Tibial artery (tissue), 4 donors: ENCODE measurements at places on chromosomes 16 and 17.

- peaks cover 12% of the 10 kb centered on the region for H3K36me3 ChIP-seq
- H3K27ac ChIP-seq = peak overlapping the region; percentile 95
- no peaks in the 10 kb centered on the region for H3K4me1 ChIP-seq
These were observed 486 bp upstream of the DNAJA2 start for GRCh38 chr16:46973996-46974324.

GRCh38 chr17:58051468-58051867 is 31.8 kb upstream of the DYNLL2 start:
- no peaks in the 10 kb centered on the region for H3K4me1 ChIP-seq
- H3K4me3 ChIP-seq = no peak overlapping the region
- DNase-seq = no peak
- no peaks in the 10 kb centered on the region for H3K36me3 ChIP-seq
- H3K27ac ChIP-seq = no peak overlapping the region

DNA sequence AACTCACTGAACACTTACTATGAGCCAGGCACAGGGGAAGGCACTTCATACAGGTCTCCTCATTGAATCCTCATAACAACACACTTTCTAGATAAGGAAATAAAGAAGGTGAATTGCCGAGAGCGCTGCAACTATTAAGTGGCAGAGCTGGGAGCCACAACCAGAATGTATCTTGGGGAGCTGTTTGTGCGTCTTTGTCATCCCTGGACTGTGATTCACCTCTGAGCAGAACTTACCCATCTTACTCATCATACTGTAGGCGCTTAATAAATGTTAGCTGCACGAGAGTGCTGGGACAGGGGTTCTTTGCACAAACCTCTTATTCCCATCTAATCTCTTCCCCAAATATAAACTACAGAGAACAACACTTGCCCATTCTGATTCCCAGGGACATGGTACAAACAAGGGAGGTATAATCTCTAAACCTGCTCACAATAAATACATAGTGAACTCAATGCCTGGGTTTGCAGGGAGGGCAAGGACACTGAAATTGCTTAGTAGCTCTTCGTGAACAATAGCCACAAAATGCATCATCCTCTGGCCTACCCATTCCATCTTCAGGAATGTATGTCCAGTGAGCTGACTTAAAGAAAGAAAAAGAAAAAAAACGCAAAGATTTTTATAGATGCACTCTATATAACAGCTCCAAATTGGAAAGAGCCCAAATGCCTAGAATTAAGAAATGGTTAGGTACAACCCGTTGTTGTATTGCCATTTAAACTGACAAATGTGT is 43.0 kb downstream of the MYO18A start:
- no peak for DNase-seq
- H3K27me3 ChIP-seq = no peaks in the 10 kb centered on the region
- no peak overlapping the region for H3K4me3 ChIP-seq
- H3K27ac ChIP-seq = no peak overlapping the region
- no peaks in the 10 kb centered on the region for H3K4me1 ChIP-seq
- no peaks in the 10 kb centered on the region for H3K36me3 ChIP-seq

GRCh38 chr17:40491486-40491885 is 9.9 kb downstream of the TNS4 start:
- H3K4me1 ChIP-seq = no peaks in the 10 kb centered on the region
- no peak overlapping the region for H3K27ac ChIP-seq
- H3K36me3 ChIP-seq = no peaks in the 10 kb centered on the region
- H3K27me3 ChIP-seq = no peaks in the 10 kb centered on the region
- DNase-seq = no peak
- H3K4me3 ChIP-seq = no peak overlapping the region

- no peak overlapping the region for H3K4me3 ChIP-seq
- DNase-seq = no peak
- H3K4me1 ChIP-seq = no peaks in the 10 kb centered on the region
- peaks cover 18% of the 10 kb centered on the region for H3K36me3 ChIP-seq
These were observed 16.5 kb downstream of the AP1G1 start for GRCh38 chr16:71792176-71792575.

DNA sequence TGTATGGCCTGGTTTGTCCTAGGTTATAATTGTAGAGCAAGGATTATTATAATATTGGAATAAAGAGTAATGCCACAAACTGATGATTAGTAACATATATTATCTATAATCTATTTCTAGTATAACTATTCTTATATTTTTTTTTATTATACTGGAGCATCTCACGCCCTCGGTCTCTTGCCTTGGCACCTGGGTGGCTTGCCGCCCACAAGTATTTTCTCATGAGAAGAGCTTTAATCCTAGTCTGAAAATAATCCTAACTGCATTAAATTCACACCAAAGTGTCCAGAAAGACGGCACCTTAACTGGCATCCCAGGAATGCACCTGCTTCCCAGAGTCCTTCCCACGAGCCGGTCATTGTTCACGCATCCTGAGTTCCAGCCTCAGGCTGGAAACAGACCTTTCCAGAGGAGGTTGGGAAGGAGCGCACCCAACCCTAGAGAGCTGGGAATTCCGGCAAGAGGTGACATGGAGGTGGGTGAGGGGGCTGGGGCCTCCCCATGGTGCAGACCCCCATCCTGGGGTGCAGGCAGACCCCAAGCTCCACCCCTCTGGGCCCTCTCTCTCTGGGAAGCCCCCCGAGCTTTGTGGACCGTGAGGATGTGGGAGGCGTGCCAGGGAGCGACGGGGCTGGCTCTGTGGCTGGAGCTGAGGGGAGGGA is 15.9 kb downstream of the CHMP1A start:
- no peak for DNase-seq
- peaks cover 16% of the 10 kb centered on the region for H3K27me3 ChIP-seq
- no peaks in the 10 kb centered on the region for H3K4me1 ChIP-seq
- H3K27ac ChIP-seq = no peak overlapping the region

DNA sequence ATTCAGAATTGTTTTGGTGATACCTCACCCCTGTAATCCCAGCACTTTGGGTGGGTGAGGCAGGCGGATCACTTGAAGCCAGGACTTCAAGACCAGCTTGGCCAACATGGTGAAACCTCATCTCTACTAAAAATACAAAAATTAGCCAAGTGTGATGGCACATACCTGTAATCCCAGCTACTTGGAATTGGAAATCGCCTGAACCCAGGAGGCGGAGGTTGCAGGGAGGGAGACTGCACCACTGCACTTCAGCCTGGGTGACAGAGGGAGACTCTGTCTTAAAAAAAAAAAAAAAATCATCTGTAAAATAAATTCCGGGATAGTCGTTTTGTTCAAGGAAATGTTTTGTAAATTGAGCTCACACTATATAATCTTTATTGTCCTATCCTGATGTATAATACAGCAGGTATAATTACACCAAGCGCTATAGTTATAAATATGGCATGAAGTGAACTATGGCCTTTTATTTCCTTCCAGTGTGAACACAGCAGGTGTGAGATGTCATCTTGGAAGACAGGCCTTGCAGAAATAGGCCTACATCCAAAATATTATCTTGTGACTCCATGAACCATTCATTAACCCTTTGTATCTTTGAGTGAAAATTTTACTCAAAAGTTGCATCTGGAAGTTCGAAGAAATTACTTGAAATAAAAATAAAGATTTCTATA is 25.4 kb downstream of the PLA2G10 start:
- no peak overlapping the region for H3K4me3 ChIP-seq
- H3K4me1 ChIP-seq = no peaks in the 10 kb centered on the region
- DNase-seq = no peak
- H3K27me3 ChIP-seq = no peaks in the 10 kb centered on the region
- no peak overlapping the region for H3K27ac ChIP-seq

GRCh38 chr16:55526441-55526840 is 17.6 kb downstream of the LPCAT2 start:
- no peaks in the 10 kb centered on the region for H3K4me1 ChIP-seq
- H3K27me3 ChIP-seq = no peaks in the 10 kb centered on the region
- H3K27ac ChIP-seq = no peak overlapping the region
- DNase-seq = no peak

- H3K36me3 ChIP-seq = no peaks in the 10 kb centered on the region
- no peak for DNase-seq
- H3K27me3 ChIP-seq = no peaks in the 10 kb centered on the region
- H3K4me1 ChIP-seq = no peaks in the 10 kb centered on the region
- no peak overlapping the region for H3K4me3 ChIP-seq
These were observed 23.7 kb upstream of the CYLD start for GRCh38 chr16:50718061-50718760.

- H3K27ac ChIP-seq = no peak overlapping the region
- no peaks in the 10 kb centered on the region for H3K27me3 ChIP-seq
- H3K36me3 ChIP-seq = no peaks in the 10 kb centered on the region
- no peak for DNase-seq
- H3K4me3 ChIP-seq = no peak overlapping the region
These were observed 1793.0 kb downstream of the TP53TG3F start for GRCh38 chr16:35252356-35252936.

GRCh38 chr17:27549251-27549893 is 81.6 kb upstream of the LGALS9 start:
- H3K4me3 ChIP-seq = no peak overlapping the region
- no peaks in the 10 kb centered on the region for H3K36me3 ChIP-seq
- peak; percentile 57 for DNase-seq
- H3K27me3 ChIP-seq = no peaks in the 10 kb centered on the region
- H3K27ac ChIP-seq = peak overlapping the region; percentile 17

- H3K4me3 ChIP-seq = no peak overlapping the region
- no peak for DNase-seq
- no peaks in the 10 kb centered on the region for H3K4me1 ChIP-seq
- H3K27ac ChIP-seq = no peak overlapping the region
- no peaks in the 10 kb centered on the region for H3K36me3 ChIP-seq
These were observed 133.1 kb downstream of the SDK2 start for GRCh38 chr17:73510981-73511718.

DNA sequence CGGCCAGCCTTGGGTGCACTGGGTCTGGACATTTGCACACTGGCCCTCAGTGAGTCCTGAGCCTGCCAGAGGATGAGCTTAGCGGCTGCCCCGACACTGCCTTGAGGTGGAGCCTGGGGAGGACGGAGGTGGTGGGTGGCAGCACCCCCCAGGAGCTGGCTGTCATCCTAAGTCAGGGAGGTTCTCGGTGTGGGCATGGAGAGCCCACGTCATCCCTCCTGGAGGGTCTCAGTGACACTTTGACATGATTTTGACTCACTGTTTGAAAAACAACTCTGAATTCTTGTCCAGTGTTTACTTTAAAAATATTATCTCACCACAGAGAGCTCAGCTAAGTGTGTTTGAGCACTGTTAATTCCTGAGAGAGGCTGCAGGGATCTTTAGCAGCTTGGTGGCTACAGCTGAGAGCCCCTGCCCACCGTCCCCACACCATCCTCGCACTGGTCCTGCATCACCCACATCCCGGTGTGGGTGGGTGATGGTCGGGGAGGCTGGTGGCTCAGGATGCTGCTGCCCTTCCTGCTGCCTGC is 63.1 kb downstream of the BANP start:
- H3K36me3 ChIP-seq = peaks cover 6% of the 10 kb centered on the region
- H3K4me1 ChIP-seq = no peaks in the 10 kb centered on the region
- peak; percentile 37 for DNase-seq
- H3K27ac ChIP-seq = no peak overlapping the region

- H3K27me3 ChIP-seq = no peaks in the 10 kb centered on the region
- H3K36me3 ChIP-seq = peaks cover 70% of the 10 kb centered on the region
- no peak overlapping the region for H3K4me3 ChIP-seq
- no peak for DNase-seq
- H3K27ac ChIP-seq = peak overlapping the region; percentile 99
These were observed 14.1 kb downstream of the COL1A1 start for GRCh38 chr17:50187394-50187725.

- H3K27ac ChIP-seq = no peak overlapping the region
- H3K4me1 ChIP-seq = peaks cover 18% of the 10 kb centered on the region
- H3K36me3 ChIP-seq = no peaks in the 10 kb centered on the region
- no peak overlapping the region for H3K4me3 ChIP-seq
- no peak for DNase-seq
These were observed 15.6 kb downstream of the TMEM100 start for GRCh38 chr17:55706808-55707773.

GRCh38 chr17:80682372-80682771 is 137.7 kb downstream of the RPTOR start:
- H3K27me3 ChIP-seq = no peaks in the 10 kb centered on the region

- peak overlapping the region; percentile 77 for H3K4me3 ChIP-seq
- peaks cover 20% of the 10 kb centered on the region for H3K4me1 ChIP-seq
These were observed 49.8 kb upstream of the BAHCC1 start for GRCh38 chr17:81345228-81346089.

DNA sequence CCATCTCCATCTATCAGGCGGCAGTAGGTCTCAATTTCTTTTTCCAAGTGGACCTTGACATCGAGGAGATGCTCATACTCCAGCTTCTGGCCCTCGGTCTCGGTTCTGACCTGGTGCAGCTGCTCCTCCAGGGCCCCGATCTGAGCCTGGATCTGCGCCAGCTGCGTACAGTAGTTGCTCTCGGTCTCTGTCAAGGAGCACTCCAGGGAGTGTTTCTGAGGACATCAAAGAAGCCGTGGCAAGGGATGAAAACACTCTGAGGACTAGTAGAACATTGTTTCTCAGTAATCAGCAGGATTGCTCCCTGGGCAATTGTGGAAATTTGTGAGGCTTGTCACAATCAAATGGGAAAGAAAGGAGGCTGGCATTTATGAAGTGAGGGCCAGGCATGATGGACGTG is 5.9 kb downstream of the KRT28 start:
- no peak for DNase-seq
- H3K27ac ChIP-seq = no peak overlapping the region
- no peak overlapping the region for H3K4me3 ChIP-seq
- H3K36me3 ChIP-seq = no peaks in the 10 kb centered on the region
- peaks cover 3% of the 10 kb centered on the region for H3K4me1 ChIP-seq

- DNase-seq = no peak
- H3K27ac ChIP-seq = no peak overlapping the region
- no peaks in the 10 kb centered on the region for H3K4me1 ChIP-seq
- no peak overlapping the region for H3K4me3 ChIP-seq
These were observed 88.5 kb downstream of the NPIPB11 start for GRCh38 chr16:29318037-29318436.

GRCh38 chr17:205148-205669 is 23.8 kb upstream of the DOC2B start:
- H3K4me1 ChIP-seq = no peaks in the 10 kb centered on the region
- no peak overlapping the region for H3K4me3 ChIP-seq
- DNase-seq = no peak
- H3K27me3 ChIP-seq = no peaks in the 10 kb centered on the region

GRCh38 chr17:27541301-27542023 is 85.2 kb downstream of the KSR1 start:
- no peaks in the 10 kb centered on the region for H3K36me3 ChIP-seq
- no peak for DNase-seq
- peaks cover 36% of the 10 kb centered on the region for H3K4me1 ChIP-seq
- no peak overlapping the region for H3K4me3 ChIP-seq

DNA sequence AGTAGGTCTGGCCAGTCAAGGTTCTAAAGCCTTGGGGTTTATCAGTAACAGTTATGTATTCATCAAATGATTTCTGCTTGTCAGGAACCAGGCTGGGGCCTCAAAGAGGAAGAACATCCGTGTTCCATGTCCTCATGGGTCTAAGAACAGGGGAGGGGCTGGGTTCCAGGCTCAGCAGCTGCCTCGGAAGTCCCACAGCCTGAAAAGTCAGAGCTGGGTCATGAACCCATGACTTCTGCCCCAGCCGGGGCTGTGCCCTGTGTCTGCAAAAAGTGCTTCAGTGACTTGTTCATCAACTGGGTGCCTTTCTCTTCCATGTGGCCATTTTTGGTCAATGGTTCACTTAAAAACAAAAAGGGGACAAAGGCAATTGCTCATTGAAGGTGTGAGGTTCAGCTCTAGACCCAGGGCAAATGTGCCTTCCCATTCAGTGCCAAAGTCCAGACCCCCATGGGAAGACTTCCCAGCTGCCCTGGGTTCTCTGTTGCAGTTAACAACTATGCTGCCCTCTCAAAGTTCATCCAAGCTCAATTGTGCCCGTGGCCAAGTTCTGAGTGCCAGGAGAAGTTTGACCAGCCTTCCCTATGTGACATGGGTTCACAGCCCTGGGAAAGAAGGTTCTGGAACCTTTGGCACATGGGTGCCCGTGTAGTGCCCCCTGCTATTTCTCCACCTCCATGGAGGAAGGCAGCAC is 18.5 kb downstream of the TBKBP1 start:
- H3K4me3 ChIP-seq = no peak overlapping the region
- peaks cover 8% of the 10 kb centered on the region for H3K4me1 ChIP-seq
- H3K27ac ChIP-seq = no peak overlapping the region
- H3K36me3 ChIP-seq = peaks cover 13% of the 10 kb centered on the region
- no peak for DNase-seq
